ENCODE measurements at places on chromosomes 16 and 17.
A peak's percentile ranks its signal among the peaks of the same experiment; 100 is the strongest.

GRCh38 chr17:77882481-77883212 is 75.9 kb upstream of the TNRC6C start:
- peak; percentile 39 for DNase-seq

GRCh38 chr17:73874008-73874720 is 229.9 kb upstream of the SDK2 start:
- DNase-seq: no peak

- DNase-seq: no peak
These were observed 218.5 kb upstream of the GSE1 start for GRCh38 chr16:85394456-85395206.

DNA sequence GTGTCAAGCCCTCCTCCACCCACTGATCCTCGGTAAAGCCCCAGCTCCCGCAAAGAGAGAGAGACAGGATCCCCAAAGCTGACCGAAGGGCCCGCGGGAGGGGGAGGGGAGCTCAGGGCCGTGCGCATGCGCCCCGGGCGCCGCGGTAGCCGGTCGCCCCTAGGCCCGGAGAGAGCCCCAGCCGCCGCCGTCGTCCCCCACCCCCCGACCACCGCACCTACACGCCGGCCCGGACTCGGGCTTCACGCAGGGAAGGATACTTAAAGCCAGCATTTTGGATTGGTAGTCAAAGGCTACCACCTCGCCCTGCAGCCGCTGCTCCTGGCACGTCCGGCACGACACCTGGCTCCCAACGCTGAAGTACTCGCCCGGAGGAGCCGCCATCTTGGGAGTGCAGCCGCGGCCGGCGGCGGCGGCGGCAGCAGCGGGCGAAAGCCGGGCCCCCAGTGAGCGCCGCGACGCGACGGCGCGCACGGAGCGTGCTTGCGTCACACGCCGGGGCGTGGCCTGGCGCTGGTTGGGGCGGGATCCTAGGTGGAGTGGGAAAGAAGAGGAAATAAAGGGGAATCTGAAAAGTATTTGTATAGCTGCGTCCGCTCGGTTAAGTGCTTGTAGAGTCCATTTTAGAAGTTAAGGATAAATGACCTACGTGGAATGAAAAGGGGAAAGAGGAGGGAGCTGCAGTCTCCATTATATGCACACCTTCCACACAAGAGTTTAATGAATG is at the start of gene LSM12:
TSS of gene LSM12 (minus strand) at position 468 of the 727 bp plus-strand sequence. CDS start at position 384, 84 bp downstream.
- peak; percentile 84 for DNase-seq

DNA sequence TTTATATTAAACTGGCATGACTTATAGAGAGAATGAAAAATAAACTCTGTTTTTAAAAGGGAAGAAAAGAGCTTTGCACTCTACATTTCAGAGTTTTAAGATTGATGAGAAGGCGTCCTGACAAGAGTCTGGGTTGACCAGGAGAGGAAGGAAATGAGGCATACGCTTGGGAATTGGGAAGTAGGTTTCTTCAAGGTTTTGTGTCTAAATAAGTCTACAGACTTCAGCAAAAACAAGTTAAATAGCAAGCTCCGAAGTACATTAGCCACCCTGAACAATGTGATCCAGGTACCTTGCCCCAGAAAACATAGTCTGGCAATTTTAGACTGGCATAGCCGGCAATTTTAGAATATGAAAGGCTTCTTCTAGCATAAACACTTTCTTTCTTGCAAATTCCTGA is 28.5 kb upstream of the CCDC182 start:
- DNase-seq: no peak

DNA sequence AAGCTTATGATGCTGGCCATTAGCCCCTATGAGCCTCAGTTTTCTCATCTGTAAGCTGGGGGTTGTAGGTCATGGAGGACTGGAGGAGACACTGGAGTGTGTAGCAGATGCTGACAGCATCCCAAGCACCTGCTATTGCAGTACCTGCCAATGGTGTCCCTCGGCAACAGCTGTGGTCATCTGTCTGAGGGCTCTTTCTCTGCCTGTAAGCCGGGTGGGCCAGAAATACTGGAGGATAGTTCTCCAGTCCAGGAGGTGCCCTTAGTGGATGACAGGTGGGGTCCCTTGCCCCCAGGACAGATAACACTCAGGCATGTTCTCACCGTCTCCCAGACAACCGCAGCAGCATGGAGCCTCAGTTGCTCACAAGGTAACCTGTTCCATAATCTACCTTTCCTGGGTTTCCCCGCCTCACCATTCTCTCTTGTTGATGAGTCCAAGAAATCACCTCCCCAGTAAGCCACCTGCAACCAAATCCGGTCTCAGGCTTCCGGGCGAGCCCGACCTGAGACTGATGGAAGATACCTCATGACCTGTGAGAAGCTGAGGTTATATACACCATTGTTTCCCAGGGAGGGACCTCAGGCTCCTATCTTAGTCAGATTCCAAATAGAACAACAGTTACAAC is 23.8 kb downstream of the NLRP1 start:
- DNase-seq: no peak

GRCh38 chr16:86065711-86066110 is 166.7 kb downstream of the IRF8 start:
- no peak for DNase-seq

- DNase-seq: no peak
These were observed 94.4 kb downstream of the STXBP4 start for GRCh38 chr17:55062921-55063320.

GRCh38 chr17:83010206-83011200 is 68.9 kb upstream of the METRNL start:
- no peak for DNase-seq

GRCh38 chr17:67534941-67535340 is 157.9 kb downstream of the PITPNC1 start:
- no peak for DNase-seq

GRCh38 chr17:57289130-57289529 is 32.8 kb downstream of the MSI2 start:
- DNase-seq: no peak

GRCh38 chr17:35726127-35726952 is 5.1 kb upstream of the RASL10B start:
- no peak for DNase-seq

DNA sequence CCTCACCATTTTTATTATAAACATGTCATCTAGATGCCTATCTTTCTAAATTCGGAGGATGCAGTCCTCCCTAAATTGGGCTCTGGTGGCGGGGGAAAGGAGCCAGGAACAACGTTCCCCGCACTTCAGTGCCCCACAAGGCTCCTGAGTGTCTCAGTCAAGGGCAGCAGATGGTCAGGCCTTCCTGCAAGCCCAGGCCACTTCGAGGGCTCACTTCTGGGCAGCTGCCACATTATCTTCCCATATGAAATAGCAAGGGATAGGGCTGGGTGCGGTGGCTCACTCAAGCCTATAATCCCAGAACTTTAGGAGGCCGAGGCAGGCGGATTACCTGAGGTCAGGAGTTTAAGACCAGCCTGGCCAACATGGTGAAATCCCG is 32.3 kb downstream of the FBXO31 start:
- no peak for DNase-seq
